ENCODE measurements at places on chromosomes 1 and 21.

GRCh38 chr1:44572572-44572879, 101.8 kb downstream of the TMEM53 start:
- DNase-seq: no peak

GRCh38 chr21:40564318-40564717, 282.6 kb downstream of the DSCAM start:
- DNase-seq: no peak

GRCh38 chr1:2953688-2954285, 67.5 kb upstream of the ACTRT2 start:
- DNase-seq: no peak

DNA sequence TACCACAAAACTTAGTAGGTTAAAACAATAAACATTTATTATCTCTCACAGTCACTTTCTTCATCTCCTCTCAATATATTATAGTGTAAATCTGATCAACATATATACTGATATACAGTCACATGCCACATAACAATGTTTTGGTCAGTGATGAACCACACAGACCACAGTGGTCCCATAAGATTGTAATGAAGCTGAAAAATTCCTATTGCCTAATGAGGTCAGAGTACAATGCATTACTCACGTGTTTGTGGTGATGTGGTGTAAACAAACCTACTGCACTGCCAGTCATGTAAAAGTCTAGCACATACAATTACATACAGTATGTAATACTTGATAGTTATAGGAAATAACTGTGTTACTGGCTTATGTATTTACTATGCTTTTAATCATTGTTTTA, 30.1 kb downstream of the OLFML3 start:
- DNase-seq: no peak

DNA sequence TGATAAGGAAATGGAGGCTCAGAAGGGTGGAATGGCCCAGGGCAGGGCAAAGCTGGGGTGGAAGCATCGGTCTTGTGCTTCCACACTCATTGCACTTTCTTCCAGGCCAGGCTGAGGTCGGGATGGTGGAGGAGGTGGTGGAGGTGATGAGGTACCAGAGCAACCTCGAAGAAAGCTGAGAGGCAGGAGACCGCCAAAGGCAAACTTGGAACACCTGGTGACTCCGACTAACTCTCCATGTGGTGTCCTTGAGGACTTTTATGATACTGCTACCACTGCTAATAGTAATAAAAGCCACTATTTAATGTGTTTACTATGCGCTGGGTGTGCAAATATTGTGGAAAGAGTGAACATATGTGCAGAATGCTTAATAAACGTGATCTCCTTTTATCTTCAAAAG, 16.9 kb upstream of the BTG2 start:
- no peak for DNase-seq

DNA sequence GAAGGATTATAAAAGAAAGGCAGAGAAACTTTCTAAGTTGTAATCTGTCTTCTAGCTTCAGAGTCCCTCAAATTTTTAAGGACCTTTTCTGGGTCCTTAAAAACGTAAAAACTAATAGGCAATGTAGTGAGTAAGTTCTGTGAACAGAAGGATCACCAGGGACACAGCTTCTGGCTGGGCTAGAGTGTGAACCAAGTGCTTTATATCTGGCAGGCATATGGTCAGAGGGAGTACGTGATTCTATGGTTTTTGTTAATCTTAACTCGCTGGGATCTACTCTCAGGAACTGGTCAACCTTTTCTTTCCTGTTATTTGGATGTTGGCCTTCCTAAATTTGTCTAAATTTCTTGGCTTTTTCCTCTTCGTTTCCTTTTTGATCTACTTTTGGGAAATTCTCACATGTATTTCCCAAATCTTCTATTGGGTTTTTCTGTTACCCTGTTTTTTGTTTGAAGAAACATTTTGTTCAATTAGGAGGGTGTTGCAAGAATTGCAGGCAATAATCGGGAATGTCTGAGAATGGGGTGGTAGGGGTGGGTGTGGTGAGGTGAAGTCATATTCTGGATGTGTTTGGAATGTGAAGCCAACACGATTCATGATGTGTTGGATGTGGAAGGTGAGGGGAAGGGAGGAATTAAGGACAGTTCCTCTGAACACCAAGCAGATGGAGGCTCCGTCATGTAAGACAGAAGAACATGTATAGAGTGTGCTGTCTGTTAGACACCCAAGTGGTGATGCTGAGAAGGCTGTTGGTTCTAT, 193.2 kb downstream of the FMN2 start:
- DNase-seq: no peak

GRCh38 chr1:229068270-229068987, 202.5 kb upstream of the RAB4A start:
- DNase-seq: no peak

- no peak for DNase-seq
These were observed 13.5 kb downstream of the GNG4 start for GRCh38 chr1:235635938-235636662.

- no peak for DNase-seq
These were observed 1.1 kb upstream of the PCAT6 start for GRCh38 chr1:202809597-202810159.

- DNase-seq: peak; percentile 78
These were observed 2.4 kb upstream of the ELF3 start for GRCh38 chr1:202007805-202008489.

DNA sequence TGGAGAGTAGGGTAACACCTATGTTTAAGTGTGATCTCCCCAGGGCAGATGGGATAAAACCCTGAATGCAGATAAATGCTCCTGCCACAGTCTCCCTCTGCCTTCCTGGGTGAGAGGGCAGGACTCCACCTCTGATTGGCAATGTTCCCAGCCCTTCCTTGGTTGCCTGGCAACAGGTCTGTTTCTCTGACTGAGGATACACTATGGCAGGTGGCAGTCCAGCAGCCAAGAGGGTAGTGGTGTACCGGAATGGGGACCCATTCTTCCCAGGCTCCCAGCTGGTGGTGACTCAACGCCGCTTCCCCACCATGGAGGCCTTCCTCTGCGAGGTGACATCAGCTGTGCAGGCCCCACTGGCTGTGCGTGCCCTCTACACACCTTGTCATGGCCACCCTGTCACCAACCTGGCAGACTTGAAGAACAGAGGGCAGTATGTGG, at the start of gene DCDC2B:
DCDC2B (plus strand) TSS at position 199 of the 438 bp plus-strand sequence; CDS start at position 204, 5 bp downstream.
- DNase-seq: no peak

DNA sequence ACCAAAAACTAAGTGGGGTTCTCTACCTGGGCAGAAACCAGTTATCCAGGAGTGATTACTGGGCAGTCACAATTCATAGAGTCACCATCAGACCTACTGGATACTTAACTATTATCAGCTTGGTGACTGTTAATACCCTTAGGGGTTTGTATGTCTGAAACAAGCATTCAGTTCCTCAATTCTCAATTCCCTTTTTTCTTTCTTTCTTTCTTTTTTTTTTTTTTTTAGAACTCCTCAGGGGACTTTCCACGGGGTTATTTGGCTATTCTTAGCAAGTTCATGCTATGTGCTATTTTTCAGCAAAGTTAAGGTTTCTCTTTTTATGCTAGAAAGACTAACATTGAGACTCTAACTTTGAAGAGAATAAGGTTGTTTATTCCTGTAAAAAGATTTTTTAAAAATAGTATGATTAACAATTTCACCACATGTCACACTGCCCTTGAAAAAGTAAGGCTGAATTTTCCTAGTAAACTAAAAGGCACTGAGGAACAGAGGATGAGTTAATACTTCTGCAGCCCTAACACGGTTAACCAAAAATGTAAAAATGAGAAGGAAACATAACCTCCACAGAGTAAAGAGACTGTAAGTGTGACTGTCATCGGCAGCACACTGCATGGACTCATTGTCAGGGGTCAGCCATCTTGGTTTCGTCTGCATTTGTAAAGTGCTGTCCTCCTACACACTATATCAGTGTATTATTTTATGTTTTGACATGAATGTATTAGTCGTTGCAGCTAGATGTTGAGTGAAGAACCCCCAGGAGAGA, 310.2 kb downstream of the NTNG1 start:
- DNase-seq: no peak

GRCh38 chr1:218760601-218761570, 412.8 kb upstream of the LYPLAL1 start:
- no peak for DNase-seq

DNA sequence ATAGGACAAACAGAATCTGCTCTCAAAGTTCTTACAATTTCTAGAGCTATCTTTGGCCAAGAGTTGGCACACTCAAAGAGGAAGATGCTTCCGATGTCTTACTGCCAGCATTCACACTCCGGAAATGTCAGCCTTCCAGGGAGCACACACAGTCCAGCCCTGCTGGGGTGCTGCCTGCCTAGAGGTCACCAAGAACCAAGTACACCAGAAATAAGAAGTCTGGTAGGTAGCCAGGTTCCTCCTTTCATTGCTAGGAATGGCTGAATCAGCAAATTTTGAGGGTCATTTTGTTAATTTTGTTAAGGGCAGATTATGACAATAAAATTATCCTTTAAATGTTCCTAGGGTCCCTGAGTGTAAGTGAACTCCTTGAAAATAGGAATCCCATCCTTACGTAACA, 77.5 kb downstream of the PLPP3 start:
- no peak for DNase-seq

DNA sequence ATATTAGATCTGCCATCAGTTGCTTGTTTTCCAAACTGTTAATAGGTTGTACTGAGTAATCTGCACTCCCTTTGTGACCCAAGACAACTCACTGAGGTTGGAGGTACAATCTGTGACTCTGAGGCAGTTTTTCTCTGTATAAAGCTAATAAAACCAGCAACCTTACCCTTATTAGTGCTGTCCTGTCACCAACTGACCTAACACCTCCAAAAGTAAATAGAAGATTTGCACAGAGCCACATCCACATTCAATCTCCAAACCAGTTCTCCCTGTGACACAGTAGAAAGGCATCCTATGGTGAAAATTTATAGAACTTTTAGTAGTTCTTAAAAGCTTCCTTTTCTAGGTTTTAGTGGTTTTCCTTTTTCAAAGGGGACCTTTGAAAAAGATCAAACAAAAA, 140.4 kb upstream of the ADGRL2 start:
- DNase-seq: no peak

GRCh38 chr1:206105464-206105995, 11.7 kb downstream of the AVPR1B start:
- DNase-seq: no peak

GRCh38 chr1:224623743-224624333, 7.7 kb downstream of the CNIH3 start:
- DNase-seq: peak; percentile 88

DNA sequence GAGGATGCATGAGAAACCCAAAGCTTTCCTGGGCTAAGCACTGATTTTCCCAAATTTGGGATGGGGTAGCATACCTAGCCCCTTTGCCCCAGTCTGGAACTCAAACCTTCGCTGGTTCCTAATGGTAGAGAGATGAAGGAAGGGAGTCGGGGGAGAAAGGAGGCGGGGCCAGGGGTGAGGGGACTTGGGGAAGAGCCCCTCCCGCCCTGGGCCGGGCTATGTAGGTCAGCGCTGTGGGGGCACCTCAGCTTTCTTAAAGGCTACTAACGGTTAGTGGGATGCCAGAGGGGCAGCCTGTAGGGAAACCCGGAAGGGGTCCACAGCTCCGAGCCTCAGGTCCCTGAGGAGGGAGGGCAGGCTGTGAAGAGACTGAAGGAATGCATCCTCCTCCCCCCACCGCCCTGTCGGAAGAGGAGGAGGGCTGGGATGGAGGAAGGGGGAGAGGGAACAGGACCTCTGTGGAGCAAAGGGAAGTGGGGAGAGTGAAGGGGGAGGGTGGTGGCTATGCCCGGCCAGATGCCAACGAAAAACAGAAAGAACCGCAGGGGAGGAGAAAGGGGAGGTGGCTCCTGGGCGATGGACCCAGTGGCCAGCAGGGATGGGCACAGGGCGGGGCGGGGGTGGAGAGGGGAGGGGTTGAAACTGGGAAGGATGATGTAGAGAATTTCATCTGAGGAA, 1.3 kb downstream of the CADM3 start:
- no peak for DNase-seq

- DNase-seq: no peak
These were observed 51.1 kb downstream of the ODF2L start for GRCh38 chr1:86345042-86345441.

DNA sequence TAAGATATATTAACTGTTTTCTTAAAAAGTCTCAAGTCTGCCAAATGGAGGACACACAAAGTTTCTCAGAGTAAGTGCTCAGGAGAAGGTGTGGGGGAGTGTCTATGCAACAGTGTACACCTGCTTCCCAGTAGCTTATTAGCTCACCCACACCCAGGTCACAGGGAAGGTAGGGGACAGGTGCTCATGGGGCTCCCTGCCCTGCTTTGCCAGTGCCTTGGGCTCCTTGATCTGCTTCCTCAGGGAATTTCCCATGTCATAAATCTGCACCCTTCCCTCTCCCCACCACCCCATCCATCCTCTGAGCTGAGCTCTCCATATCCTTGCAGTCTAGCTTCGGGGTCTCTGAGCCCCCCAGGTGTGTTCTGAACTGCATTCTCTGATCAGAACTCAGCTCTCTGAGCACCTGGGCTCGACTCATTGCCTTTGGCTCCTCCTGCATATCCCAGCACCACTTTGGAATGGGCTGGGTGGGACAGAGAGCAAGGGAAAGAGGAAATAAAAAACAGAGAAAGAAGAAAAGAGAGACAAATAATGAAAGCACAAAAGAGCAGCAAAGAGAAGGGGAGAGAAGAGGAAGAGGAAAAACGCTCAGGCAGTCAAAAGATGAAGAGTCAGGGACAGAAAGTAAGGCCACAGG, 87.0 kb upstream of the ATP1B1 start:
- DNase-seq: no peak

DNA sequence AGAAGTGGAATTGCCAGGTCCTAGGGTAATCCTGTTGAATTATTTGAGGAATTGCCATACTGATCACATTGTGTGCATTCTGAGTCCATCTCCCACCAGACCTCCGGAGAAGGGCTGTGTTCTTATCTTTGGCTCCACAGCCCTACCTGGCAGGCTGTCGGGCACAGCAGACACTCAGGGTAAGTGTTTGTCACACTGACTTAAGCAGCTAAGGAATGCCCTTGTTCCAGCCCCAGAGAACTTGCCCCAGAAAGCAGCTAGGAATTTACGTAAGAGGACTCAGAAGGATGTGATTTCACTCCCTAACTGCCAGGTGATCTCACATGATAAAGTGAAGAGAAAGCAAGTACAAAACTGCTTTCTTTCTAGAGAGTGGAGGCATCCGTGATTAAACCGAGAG, 21.0 kb downstream of the VASH2 start:
- no peak for DNase-seq

DNA sequence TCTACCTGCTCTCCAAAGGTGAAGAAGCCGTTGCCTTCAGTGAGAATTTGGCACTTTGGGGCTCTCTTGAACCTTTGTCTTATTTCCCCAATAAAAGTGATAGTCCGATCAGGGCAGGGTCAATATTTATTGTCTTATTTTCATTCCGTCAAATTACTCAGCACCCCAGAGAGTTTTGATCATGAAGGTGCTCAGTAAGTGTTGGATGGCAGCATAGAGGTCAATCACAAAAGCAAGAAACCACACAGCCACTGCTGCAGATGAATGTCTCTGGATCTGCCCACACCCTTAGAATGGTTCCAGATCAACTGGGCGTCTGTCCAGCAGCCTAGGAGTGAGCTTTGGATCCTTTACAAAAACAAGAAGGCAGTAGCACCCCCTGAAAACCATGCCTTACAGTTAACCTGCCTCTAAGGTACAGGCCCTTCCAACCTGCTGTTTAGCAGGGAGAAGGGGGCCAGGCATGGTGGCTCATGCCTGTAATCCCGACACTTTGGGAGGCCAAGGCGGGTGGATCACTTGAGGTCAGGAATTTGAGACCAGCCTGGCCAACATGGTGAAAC, 97.3 kb downstream of the PSMG1 start:
- DNase-seq: no peak

- no peak for DNase-seq
These were observed 134.4 kb upstream of the SMYD2 start for GRCh38 chr1:214146523-214146922.

Data from HTR-8/SVneo (cell line).